ENCODE measurements at places on chromosomes 7 and 10.

DNA sequence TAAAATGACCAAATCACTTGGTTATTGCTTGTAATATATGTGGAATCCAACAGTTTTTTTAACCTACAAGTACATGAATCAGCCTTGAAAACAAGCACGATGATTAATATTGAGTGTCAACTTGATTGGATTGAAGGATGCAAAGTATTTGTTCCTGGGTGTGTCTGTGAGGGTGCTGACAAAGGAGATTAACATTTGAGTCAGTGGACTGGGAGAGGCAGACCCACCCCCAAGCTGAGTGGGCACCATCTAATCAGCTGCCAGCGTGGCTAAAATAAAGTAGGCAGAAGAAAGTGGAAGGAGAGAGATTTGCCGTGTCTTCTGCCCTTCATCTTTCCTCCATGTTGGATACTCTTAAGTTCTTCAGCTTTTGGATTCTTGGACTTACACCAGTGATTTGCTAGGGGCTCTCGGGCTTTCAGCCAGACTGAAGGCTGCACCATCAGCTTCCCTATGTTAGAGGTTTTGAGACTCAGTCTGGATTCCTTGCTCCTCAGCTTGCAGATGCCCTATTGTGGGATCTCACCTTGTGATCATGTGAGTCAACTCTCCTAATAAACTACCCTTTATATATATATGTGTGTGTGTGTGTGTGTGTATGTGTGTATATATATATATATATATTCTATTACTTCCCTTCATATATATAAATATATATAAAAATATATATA is 118.4 kb upstream of the WDR11 start:
- no peak for DNase-seq

GRCh38 chr10:21364196-21365114 is 161.0 kb downstream of the SKIDA1 start:
- DNase-seq = peak; percentile 32

GRCh38 chr7:94323844-94324243 is 70.9 kb upstream of the COL1A2 start:
- DNase-seq = no peak

DNA sequence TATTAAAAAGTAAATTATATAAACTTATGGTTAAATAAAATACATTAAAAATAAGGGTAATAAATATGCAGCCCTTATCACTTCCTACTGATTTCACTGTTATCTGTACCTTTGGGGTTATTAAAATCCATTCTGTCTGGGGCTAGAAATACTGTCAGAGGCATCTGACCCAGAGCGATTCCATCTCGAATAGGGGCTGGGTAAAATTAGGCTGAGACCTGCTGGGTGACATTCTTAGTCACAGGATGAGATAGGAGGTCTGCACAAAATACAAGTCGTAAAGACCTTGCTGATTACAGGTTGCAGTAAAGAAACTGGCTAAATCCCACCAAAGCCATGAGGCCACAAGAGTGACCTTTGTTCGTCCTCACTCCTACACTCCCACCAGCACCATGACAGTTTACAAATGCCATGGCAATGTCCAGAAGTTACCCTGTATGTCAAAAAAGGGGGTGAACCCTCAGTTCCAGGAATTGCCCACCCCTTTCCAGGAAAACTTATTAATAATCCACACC is 77.6 kb downstream of the COBL start:
- no peak for DNase-seq

DNA sequence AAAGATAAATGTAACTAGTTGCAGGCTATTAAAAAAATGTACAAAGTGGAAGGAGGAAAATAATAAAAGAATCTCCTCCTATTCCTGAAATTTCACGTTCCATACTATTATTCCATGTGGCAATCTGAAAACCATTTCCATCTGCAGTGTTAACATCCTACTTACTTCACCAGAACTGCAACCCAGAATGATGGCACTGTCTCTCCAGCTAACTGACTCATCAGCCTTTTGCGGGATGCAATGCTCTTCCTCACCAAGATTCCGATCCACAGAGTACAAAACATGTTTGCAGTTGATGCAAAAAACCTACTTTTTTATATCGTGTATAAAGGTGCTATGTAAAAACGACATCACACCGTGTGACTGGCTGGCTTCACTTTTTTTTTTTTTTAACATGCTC is 50.8 kb downstream of the ESYT2 start:
- DNase-seq = no peak

All from colonic mucosa (tissue), 4 donors.